ENCODE measurements at places on chromosomes 4 and X. TPM values are rescaled to one million over a fixed set of nuclear protein-coding genes. Genes with fewer than 3 reads are reported as not detected.

DNA sequence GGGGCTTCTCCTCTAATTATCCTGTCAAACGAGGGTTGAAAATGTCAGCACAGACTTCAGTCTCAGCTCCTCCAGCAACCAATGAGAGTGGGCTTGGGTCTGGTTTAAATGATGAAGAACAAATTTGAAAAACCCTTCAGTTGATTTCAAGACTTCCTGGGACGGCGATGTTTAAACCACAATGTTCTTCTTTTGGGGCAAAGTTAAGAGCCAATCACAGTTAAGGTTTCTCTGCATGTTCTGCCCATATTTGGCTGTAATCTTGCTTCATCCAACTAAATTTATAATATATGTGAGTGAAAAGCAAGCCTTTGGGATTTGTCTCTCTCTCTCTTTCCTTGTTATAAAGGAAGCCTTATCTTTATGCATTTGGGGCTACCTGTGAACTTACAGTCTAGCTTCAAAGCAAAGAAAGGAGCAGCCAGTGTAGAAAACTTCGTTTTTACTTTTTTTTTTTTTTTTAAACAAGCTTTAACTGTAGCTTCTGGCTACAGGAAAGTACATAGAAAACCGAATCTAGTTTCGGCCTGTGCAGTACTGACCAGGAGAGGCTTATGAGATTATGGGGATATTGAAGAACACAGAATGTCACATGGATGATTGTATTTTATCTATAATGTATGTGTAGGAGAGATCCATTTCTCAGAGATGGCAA, 46.8 kb upstream of the FAM9C start:
- no peak for DNase-seq

- no peak for DNase-seq
These were observed 23.4 kb downstream of the PDE6B start for GRCh38 chr4:648579-649292.

The ATXN3L gene
- total RNA-seq = not detected

DNA sequence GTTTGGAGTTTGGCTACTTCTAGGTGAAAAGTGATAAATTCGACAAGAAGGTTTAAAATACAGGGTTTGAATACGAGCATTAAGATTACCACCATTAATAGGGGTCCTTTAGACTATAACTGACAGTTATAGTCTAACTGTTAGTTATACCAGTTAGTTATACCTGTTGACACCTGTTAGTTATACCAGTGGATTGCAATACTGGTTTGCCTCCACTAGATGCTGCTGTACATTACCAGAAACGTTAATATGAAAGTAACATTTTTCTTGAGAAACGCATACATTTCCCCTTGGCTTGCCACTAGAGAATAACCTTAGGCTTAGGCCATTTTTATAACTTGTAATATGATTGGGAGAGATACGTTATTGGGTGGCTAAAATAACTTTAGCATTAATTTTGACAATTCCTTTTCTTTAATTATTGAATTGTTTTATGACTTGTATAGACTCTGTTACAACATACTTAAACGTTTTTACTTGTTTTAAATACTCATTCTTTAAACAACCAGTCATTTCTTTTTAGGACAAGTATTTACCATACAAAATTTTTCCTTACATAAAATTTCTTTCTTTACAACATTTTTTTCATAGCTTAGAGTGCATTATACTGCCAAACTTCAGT, 911.2 kb downstream of the FSTL5 start:
- DNase-seq = peak; percentile 0

DNA sequence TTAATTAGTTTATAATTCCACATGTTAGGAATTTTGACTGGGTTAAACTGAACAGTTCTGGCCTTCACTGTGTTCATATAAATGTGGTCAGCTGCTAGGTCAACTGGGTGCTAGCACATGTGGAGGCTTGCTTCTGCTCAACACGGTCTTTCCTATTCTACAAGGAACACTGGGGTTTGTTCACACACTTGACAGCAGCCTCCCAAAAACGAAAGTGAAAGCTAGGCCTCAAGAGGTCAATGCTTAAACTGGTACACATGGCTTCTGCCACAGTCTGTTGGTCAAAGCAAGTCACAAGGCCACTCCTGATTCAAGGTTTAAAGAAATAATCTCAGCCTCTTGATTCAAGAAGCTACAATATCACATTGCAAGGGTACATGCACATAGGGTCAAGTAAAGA, 126.5 kb downstream of the QDPR start:
- peak; percentile 50 for DNase-seq

- DNase-seq = no peak
These were observed 658 bp downstream of the SH3TC1 start for GRCh38 chr4:8199594-8200301.

GRCh38 chr4:76738086-76738931, 159.6 kb downstream of the SOWAHB start:
- DNase-seq = peak; percentile 92

- peak; percentile 28 for DNase-seq
These were observed 23.3 kb downstream of the ARHGAP24 start for GRCh38 chr4:85498068-85498733.

- no peak for DNase-seq
These were observed 26.5 kb upstream of the XK start for GRCh38 chrX:37659047-37659446.

DNA sequence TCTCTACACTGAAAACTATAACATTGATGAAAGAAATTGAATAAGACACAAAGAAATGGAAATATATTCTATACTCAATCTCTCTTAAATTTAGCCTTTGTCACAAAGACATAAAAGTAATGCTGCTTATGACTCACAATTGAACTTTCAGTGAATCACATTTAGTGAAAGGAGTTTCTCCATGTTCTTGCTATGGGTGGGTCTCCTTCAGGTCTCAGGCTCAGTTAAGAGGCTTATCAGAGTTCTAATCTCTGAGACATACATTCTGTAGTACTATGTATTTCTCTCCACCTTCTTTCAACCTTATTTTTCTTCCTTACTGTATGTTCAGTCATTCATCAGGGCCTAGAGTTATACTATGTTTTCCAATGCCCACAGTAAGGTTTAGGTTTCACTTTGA, 220.9 kb downstream of the DTHD1 start:
- DNase-seq = no peak

DNA sequence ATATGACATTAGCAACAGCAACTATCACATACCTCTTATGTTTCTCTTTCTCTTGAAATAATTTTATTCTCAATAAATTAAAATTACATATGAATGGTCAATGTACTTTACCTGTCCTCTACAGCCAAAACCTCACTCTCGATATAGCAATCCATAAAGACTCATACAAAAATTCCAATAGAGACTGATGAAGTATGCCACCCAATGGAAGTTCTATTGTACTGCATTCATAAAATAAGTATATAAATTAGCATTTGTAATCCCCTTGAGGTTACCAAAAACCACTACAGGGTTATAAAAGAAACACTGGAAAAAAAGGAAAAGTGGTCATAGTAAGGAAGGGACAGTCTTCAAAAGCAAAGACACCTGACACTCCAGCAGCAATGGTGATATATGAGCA, 32.8 kb downstream of the CLDN2 start:
- no peak for DNase-seq

GRCh38 chr4:177033632-177034031, 240.9 kb upstream of the VEGFC start:
- DNase-seq = no peak

The ZFP92 gene
- under 0.01 TPM for total RNA-seq

- no peak for DNase-seq
These were observed 22.1 kb downstream of the LUZP4 start for GRCh38 chrX:115311601-115312001.

DNA sequence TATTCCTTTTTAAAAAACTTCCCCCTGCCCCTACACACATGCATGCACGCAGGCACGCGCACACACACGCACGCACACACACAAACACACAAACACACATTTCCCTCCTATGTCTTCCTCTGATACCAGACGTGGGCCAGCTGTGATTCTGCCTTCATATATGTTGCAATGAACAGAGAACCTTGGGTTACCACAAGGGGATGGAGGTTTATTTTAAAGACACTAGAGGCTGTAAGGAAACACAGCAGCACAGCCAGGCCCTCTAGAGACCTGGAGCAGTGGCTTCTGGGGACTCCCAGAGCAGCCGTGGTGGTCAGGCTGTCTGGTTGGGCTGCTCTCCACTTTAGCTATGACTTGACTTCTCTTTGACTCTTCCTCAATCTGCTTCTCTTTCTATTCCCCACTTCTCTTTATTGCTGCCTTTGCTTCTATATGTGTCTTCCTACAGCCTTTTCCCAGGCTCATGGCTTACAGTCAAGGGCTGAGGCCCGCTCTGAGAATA, 3.2 kb upstream of the TLR10 start:
- DNase-seq = no peak

DNA sequence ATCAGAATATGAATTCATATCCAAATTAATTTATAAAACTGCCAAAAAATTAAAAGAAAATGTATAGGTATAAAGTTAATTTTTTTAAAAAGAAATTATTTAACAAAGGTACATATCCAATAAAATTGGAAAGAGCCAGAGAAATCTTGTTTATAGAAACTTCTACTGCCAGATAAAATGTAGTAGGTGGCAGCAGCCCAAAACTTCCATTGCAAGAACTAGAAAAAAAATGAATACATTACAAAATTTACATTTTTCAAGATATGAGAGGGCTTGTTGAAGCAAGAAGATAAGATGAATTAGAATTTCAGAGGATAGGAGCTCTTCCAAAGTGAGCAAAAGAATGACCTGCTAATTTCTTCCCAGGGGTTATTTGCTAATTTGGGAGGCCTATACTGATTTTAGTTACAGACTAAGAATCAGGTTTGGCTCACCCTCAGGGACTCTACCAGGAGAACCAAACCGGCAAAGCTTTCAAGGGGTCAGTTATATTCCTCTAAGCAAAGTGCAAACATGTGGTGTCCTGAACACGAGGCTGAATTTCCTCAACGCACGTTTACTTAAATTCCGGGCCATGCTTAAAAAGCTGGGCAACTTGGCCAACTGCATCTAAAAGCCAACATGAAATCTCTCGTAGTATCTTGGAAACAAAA, 17.5 kb downstream of the ANKRD50 start:
- DNase-seq = peak; percentile 39

The FGF13 gene
- total RNA-seq = 0.18 TPM

GRCh38 chrX:4320436-4320947, 607.0 kb upstream of the PRKX start:
- DNase-seq = no peak

DNA sequence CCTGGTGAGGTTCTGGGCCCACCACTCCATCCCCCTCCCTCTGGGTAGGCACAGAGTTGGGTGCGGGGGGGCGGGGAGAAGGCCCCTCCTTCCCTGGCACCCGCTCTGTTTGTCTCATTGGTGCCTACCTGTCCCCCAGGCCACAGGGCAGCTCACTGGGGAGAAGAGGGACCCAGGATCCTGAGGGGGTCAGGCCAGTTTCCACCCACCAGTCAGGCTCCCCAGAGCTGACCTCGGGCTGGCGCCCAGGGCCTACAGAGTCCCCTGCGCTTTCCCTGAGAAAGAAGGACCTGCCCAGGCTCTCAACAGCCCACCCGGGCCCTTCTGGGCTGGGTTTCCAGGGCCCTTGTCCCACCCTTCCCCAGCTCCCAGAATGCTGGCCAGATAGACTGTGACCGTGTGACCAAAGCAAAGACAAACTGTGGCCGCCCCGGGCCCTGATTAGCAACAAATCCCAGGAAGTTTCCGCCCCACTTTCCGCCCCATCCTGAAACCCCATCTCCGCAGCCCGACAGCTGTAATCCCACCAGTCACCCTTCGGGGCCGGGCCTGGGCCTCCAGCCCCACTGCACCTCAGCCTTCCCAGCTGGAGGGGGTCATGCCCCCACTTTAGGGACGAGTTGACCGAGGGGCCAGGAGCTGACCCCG, 33.8 kb upstream of the FGFR3 start:
- DNase-seq = no peak

DNA sequence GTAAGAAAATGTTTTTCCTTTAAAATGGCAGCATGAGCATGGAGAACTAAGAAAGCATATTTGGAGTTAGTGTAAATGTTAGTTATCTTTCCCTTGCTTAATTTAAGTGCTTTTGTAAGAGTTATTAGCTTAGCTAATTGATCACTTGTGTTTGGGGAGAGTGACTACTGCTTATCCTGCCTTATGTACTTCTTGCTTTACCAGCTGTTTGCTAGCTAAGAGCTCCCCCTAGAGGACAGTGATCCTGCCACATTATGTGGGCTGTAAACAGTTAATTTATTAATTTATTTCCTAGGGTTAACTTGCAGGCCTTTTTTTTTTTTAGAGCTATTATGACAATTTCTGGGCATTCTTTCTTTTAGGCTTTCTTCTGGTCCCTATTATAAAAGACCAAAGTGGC, 435.8 kb downstream of the MAGEB5 start:
- DNase-seq = no peak

- peak; percentile 13 for DNase-seq
These were observed 103.4 kb upstream of the PAK3 start for GRCh38 chrX:110992611-110993010.

- no peak for DNase-seq
These were observed 295.4 kb downstream of the TRIML1 start for GRCh38 chr4:188434643-188435042.

The EVC gene
- 16.8 TPM for total RNA-seq

- DNase-seq = peak; percentile 77
These were observed 82.0 kb downstream of the PLS3 start for GRCh38 chrX:115642895-115643530.

The NAAA gene
- total RNA-seq = 17.6 TPM

DNA sequence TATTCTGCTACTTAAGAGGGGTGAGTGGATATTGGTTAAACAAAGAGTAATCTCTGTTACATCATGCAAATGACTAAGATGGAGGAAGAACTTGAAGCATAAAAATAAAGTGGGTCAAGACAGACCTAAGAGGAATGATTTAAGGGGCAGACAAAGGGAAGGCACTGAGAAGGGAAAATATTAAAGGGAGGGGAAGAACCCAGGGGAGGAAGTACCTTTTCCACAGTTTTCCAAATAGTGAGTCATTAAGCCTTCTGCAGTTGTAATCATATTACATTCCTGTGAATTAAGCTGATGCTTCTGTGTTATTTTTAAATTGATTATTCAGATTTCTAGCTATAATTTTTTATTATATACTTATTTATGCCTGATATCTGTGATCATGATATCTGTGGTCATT, 253.3 kb downstream of the CENPC start:
- no peak for DNase-seq

DNA sequence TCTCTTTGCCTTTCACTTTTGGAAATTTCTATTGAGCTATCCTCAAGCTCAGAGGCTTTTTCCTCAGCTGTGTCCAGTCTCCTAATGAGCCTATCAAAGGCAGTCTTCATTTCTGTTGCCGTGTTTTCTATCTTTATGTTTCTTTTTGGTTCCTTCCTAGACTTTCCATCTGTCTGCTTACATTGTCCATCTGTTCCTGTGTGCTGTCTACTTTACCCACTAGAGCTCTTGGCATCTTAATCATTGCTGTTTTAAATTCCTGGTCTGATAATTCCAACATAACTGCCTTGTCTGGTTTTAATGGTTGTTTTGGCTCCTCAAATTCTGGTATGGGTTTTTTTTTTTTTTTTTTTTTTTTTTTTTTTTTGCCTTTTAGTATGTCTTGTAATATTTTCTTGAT, 9.3 kb upstream of the PDE6B start:
- DNase-seq = no peak

DNA sequence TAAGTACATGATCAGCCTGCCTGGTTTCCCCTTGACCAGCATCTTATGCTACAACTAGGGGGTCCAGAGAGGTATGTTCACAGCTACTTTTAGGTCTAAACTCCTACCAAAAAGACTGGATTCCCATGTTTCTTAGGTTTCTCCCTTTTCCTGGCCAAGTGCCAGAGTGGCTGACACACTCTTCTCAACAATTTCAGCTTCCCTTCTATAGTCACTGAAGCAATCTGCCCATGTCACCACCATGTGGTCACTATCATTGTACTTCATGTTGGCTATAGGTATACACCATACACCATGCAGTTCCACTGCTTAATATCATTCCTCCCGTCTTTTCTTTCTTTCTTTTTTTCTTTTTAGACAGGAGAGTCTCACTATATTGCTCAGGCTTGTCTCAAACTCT, 66.9 kb downstream of the KLHL13 start:
- DNase-seq = no peak
